ENCODE measurements at places on chromosomes 16 and 17.

- DNase-seq, result no peak
Observed at GRCh38 chr16:6493555-6493954, 839.1 kb upstream of the RBFOX1 start.

DNA sequence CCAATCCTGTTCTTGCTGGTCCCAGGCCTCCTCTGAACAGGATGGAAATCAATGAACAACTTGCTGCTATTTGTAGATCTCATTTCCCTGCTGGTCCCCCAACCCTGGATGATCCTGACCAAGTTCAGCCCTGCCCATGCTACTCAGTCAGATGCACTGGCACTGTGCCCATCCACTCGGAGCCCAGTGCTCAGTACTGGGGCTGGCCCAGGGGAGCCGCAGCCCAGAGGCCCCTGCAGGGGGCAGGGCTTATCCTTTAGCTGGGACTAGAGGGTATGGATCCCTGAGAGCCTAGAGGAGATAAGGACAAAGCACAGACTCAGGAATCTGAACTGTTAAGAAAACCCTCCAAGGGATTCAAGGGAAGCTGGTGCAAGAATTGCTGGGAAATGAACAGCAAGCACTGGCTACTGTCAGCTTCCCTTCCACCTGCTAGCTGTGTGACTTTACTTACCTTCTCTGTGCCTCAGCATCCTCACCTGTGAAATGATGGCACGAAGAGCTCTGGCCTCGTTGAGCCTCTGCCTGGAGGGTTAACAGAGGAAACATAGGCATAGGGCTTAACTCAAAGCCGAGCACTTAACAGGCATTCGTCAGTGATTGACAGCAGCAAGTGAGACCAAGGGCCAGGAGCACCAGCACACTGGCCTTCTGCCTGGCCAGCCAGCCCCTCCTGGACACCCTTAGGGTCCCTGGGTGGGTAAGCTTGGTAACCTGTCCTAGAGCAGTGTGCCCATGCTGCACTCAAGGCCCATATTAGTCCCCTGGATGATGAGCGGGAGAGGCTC, 29.8 kb upstream of the C1QL1 start:
- DNase-seq, result no peak

- DNase-seq, result no peak
Observed at GRCh38 chr17:73952082-73952479, 251.4 kb upstream of the RPL38 start.

DNA sequence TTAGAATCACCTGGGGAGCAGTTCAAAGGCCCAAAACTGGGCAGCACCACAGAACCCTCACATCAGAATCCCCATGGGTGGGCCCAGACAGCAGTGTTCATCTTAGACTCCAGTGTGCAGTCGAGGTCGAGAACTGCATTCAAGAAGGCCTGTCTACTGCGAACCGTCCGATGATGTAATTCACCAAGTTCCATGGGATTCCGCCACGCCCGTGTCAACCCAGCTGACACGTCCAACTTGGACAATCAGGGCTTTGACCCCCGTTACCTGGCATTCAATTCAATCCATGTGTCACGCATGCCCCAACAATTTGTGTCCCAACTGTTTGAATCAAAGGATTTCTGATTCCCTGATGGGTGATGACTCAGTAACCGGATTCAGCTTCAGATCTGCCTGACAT, 9.2 kb downstream of the HSBP1 start:
- DNase-seq, result peak; percentile 44

DNA sequence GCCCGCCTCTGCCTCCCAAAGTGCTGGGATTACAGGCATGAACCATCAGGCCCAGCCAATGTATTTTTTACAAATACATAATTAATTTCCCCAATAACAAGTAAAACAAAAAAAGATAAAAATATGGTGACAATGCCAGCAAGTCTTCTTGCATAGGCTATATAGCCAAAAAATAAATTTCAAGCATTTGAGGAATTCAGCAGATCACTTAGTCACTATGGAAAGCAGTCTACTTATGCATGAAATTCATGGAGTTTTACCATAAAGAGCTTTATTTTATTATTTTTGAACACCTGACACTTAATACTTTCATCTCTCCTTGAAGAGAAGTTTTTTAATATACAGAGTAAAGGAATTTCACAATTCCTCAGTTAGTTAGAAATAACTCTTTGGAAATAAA, 56.4 kb downstream of the BRIP1 start:
- no peak for DNase-seq

DNA sequence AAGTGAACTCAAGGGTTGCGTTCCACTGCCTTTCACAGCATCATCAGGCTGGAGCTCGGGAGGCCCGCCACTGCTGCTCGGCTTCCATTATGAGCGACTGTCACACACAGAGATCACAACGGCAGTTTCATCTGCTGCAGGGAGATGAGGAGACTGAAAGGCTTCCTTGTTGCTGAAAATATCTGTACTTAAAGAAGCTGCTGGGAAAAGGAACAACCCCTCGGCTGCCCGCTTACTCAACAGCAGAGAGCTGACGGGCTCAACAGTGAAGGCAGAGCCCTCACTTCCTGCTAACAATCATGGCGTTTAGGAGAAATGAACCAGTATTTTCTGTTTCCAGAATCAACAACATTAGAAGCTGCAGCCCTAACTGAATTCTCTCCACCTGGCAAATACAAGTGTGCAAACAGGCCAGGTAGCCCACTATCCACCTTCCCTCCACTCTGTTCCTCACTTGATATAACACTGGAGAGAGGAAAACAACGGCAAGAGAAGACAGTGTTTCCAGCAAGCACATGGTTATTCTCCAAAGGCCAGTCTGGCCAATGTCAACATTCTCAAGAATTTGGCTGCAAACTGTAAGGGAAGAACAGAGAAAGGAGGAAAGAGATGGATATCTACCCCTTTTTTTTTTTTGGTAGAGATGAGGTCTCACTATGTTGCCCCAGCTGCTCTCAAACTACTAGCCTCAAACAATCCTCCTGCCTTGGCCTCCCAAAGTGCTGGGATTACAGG, 33.7 kb downstream of the MBTPS1 start:
- no peak for DNase-seq

Data from right atrium auricular region (tissue), 2 donors.